ENCODE measurements at places on chromosomes 13 and 19.

GRCh38 chr19:3012621-3013262 lies 16.3 kb downstream of the TLE2 start:
- peak; percentile 53 for DNase-seq

DNA sequence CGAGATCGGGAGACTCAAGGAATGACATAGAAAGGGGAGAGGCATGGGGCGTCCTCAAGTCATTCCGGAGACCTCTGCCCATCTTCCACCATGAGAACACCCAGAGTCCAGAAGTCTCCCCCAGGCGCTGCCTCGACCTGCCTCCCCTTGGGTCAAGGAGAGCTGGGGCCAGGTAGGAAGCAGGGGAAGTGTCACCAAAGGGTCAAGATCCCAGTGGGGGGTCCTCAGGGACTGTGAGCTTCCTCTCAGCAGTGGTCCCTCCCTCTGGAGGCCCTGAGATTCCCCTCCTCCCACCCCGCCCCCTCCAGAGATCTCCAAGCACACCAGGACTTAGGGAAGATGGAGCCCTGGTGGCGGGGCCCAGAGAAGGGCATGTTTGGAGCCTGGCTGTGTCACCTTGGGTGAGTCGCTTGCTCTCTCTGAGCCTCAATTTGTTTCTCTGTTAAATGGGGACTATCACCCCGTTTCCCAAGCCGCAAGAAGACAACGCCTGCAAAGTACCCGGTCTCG lies 919 bp downstream of the DACT3 start:
- no peak for DNase-seq

GRCh38 chr13:62906896-62907295 lies 1491.2 kb upstream of the PCDH20 start:
- no peak for DNase-seq

DNA sequence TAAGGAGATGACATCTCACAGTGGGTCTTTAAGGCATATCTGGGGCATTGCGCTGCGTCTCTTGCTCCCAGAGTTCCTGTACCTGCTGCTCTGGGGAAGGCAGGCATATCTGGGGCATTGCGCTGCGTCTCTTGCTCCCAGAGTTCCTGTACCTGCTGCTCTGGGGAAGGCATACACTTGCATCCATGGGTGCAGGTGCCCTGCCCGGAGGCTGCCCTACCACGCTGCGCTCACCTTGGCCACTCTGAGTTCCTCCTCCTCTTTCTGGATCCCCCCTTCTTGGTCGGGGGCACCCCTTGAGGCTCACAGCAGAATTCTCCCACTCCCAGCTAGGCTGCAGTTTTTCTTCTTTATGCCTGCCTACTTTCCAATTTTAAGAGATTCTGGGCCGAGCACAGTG lies 60.9 kb upstream of the TMTC4 start:
- DNase-seq, result no peak

GRCh38 chr13:30133554-30133912 lies 173.8 kb downstream of the KATNAL1 start:
- DNase-seq, result no peak

DNA sequence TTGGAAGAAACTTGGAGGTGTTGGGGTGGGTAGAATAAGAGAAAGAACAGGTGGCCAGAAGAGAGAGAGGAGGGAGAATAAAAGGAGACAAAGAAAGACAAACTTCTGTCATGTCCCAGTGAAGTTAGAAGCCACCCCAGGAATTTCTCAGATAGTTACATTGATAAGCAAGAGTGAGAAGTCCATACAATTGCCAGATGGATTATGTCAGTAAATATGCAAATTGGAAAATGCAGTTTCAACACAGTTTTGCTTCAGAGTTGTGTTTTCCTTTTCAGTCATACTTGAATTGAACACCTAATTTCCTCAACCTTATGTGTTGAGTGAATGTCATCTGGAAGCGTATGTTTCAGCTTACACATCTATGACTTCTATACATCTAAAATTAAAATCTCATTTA lies 139.2 kb downstream of the RXFP2 start:
- DNase-seq, result no peak

GRCh38 chr13:106786006-106786563 lies 218.1 kb upstream of the ARGLU1 start:
- DNase-seq, result no peak

DNA sequence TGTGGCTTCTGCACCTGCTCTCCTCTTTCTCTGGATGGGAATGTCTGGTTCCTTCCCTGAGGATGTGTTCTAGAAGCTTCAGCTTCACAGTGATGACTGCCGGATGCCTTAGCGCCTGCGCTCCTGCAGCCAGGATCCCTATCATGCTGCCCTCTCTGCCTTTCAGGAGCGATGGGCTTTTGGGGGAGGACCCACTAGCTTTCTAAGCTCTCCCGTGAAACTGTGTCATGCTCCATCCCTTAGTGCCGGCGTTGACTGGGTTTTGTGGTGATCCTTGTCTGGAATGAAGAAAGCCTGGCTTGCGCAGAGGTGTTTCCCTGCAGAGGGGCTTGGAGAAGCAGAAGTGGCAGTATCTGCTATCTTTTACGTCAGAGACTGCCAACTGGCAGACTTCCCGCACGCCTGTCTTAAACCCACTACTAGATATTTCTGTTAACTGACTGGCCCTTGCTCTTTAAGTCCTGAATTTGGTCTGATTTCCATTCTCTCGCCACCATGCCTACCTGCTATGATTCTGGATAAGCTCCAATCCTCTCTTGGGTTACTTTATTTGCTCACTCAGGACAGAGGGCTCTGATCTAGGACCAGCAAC lies 3.8 kb upstream of the KMT2B start:
- no peak for DNase-seq

DNA sequence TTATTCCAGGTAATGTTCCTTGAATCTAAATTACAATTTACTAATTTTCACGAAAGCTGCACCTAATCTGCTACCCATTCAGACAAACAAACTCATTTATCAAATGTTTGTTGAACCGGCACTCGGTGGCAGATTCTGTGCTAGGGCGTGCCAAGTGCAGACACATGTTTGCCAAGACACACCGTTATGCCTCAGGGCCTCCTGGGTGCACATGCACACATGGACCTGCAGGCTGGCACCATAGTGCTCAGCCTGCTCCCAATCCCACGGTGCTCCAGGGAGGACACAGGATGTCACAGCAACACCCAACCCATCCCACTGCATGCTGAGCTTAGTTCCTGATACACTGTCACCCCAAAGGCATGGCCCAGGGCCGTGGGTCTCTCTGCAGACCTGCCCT lies 7.7 kb downstream of the SCGB2B2 start:
- no peak for DNase-seq

GRCh38 chr13:94906605-94907004 lies 194.3 kb upstream of the SOX21 start:
- no peak for DNase-seq

- no peak for DNase-seq
Measured at GRCh38 chr19:13717194-13717643, 47.1 kb upstream of the MRI1 start.

DNA sequence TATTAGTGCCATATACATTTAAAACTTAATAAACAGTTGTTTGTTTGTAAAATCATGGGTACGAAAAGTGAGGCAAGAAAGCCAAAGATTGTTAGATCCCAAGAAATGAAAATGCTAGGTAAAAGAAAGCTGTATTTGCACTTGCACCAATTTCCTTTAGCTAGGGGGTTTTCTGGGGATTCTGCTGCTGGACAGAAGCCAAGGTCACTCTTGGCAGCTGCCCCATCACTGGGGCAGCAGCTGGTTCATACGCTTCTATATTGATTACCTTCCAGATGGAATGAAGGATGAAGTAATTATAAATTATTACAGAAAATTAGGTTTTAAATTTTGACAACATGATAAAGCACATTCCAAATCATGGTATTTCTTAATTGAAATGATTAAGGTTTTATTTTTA lies 127.4 kb downstream of the SLITRK5 start:
- DNase-seq, result no peak

DNA sequence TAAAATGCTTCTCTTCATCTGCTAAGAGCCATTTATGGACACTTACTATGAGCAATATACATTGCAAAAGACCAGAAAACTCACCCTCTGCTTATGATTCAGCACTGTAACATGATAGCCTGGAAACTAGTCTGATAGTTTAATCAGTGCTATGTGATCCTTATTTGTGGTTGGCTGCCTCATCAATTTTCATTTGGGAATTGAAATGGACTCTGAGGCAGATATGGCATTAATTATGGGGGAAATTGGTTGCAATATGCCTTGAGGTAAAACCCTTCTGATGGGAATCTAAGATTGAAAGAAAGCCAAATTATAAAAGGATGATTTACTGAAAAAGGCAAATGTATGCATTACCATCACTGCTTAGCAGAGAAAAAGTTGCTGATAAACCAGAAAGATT lies 33.5 kb downstream of the FAM216B start:
- DNase-seq, result no peak

GRCh38 chr19:48745208-48745995 lies 1.3 kb downstream of the IZUMO1 start:
- DNase-seq, result peak; percentile 65

GRCh38 chr19:49287141-49287770 lies 37.7 kb downstream of the SLC6A16 start:
- no peak for DNase-seq

- no peak for DNase-seq
Measured at GRCh38 chr19:5434970-5435641, 20.1 kb upstream of the ZNRF4 start.

GRCh38 chr19:9323557-9323918 lies 441 bp upstream of the ZNF559 start:
- peak; percentile 23 for DNase-seq

DNA sequence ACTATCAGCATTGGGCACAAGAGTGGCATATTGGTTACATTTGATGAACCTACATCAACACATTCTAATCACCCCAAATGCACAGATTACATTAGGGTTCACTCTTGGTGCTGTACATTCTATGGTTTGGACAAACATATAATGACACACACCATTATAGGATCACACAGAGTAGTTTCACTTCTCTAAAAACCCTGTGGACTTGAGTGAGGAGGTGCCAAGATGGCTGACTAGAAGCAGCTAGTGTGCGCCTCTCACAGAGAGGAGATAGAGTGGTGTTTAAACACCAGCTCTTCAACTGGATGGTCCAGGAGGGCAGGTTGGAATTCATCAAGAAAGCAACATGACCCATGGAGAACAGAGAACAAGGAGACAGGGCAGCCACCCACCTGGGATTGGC lies 265.6 kb downstream of the TDRD3 start:
- DNase-seq, result no peak

- DNase-seq, result no peak
Measured at GRCh38 chr13:66576381-66576780, 653.8 kb downstream of the PCDH9 start.

DNA sequence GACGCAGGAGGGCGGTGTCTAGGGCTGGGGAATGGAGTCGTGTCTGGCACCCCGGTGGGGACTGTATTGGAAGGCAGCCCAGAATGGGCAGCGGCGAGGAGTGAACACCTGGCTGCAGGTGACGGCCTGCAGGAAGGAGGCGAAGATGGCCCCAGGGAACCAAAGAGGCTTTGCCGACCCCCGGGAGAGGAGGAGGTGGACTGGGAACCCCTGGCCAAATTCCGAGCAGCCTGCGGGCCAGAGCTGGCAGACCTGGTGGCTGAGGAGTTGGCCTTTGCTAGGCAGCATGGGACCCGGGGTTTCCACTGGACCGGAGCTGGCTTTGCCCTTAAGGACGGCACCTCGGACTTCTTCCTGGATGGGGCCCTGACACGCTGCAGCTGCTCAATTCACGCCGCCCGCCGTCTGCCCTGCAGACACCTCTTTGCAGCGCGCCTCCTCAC lies 25.9 kb downstream of the ZSWIM9 start:
- DNase-seq, result no peak

DNA sequence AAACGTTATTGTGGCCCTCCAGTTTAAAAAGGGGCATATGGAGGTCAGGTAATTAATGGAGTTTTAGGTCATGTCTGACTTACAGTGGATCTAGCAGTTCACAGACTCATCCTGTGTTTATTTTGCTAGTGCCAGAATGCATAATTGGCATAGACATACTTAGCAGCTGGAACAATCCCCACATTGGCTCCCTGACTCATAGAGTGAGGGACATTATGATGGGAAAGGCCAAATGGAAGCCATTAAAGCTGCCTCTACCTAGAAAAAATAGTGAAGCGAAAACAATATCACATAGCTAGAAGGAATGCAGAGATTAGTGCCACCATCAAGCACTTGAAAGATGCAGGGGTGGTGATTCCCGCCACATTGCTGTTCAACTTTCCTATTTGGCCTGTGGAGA lies 610.7 kb downstream of the SLITRK5 start:
- no peak for DNase-seq

DNA sequence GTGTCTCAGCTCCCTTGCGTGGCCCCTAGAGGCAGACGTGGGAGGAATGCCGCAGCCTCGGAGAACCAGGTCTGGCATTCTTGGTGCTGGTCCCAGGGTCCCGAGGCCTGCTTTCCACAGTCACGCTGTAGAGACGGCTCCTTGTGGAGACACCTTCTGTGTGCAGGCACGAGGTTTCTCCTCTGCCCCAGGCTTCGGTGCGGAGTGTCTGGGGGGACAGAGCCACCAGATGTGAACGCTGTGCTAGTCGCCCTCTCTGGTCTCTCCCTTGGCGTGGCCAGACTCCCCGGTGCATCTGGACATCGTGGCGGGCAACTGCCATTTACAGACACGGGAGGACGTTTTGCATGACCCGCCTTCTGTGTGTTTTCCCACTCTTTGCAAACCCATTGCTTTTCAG lies 7.5 kb upstream of the TMEM255B start:
- no peak for DNase-seq

GRCh38 chr19:34766386-34766785 lies 6.6 kb downstream of the ZNF599 start:
- no peak for DNase-seq

DNA sequence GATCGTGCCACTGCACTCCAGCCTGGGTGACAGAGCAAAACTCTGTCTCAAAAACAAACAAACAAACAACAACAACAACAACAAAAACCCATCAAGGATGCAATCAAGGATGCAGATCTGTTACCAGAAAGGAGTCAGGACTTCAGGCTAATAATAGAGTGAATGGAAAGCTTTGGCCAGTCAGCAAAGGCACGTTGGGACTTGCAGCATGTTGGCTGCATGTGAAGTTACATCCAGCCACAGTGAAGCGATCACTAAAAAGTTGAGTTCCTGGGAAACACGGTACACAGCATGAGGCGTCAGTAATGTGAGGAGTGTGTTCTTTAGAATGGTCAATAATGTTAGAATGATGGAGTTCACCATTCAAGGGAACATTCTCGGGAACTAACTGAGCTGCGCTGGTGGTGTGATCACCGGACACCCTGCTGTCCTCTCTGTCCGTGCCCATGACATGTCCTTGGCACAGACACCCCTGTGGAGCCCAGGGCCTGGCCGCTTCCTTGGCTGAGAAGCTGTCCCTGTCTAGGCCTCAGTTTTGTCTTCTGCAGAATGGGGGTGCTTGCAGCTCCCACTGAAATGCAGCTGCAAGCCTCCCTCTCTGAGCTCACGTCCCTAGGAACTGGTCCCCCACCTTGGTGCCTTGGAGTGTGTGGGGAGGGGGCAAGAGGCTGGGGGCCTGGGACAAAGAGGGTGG lies 2.3 kb upstream of the LGALS7B start:
- peak; percentile 3 for DNase-seq
